ENCODE measurements at places on chromosomes 3 and 15. TPM values are rescaled to one million over a fixed set of nuclear protein-coding genes. Genes with fewer than 3 reads are reported as not detected.

DNA sequence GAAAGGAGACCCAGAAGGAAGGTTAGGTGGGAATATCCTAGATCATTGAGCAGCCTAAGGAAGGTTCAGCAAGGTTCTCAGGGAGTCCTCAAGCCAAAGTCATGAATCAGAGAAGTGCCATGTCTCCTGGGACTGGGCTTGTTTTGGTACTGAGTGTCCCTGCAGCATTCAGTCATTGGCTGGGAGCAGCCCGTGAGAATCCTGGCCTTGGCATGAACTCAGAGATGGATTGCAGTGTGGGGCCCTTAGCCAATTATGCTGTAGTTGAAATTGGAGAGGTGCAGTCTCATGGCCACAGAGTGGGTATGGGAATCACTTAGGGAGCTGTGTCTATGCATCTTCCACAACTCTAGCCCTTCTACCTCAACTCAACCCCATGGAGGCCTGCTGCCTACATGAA lies 17.0 kb upstream of the PPM1L start:
- DNase-seq: peak; percentile 9
- no peak overlapping the region for H3K27ac ChIP-seq
- no peak overlapping the region for H3K4me3 ChIP-seq
- H3K36me3 ChIP-seq: no peaks in the 10 kb centered on the region

- H3K27me3 ChIP-seq: no peaks in the 10 kb centered on the region
- H3K4me3 ChIP-seq: no peak overlapping the region
- H3K4me1 ChIP-seq: no peaks in the 10 kb centered on the region
- no peak overlapping the region for H3K27ac ChIP-seq
- no peaks in the 10 kb centered on the region for H3K36me3 ChIP-seq
Observed at GRCh38 chr3:67648229-67648628, 6.2 kb downstream of the SUCLG2 start.

GRCh38 chr3:46068501-46068900 lies 41.2 kb upstream of the XCR1 start:
- no peak for DNase-seq
- H3K36me3 ChIP-seq: no peaks in the 10 kb centered on the region
- H3K27me3 ChIP-seq: no peaks in the 10 kb centered on the region

- H3K4me3 ChIP-seq: no peak overlapping the region
- H3K27me3 ChIP-seq: no peaks in the 10 kb centered on the region
- H3K4me1 ChIP-seq: no peaks in the 10 kb centered on the region
- no peak overlapping the region for H3K27ac ChIP-seq
- DNase-seq: no peak
Observed at GRCh38 chr3:62710751-62711150, 164.5 kb downstream of the CADPS start.

GRCh38 chr3:152556731-152557254 lies 278.1 kb upstream of the P2RY1 start:
- no peaks in the 10 kb centered on the region for H3K36me3 ChIP-seq
- no peak overlapping the region for H3K4me3 ChIP-seq
- DNase-seq: no peak
- H3K4me1 ChIP-seq: no peaks in the 10 kb centered on the region
- no peak overlapping the region for H3K27ac ChIP-seq

GRCh38 chr15:69435985-69436384 lies 16.6 kb upstream of the RPLP1 start:
- H3K27ac ChIP-seq: no peak overlapping the region
- DNase-seq: no peak

- DNase-seq: peak; percentile 55
- H3K27me3 ChIP-seq: no peaks in the 10 kb centered on the region
- no peaks in the 10 kb centered on the region for H3K36me3 ChIP-seq
- H3K4me1 ChIP-seq: peaks cover 10% of the 10 kb centered on the region
- H3K4me3 ChIP-seq: no peak overlapping the region
- peak overlapping the region; percentile 89 for H3K27ac ChIP-seq
Observed at GRCh38 chr3:177618873-177619733, 421.8 kb upstream of the TBL1XR1 start.

GRCh38 chr3:60215946-60216345 lies 1035.3 kb downstream of the FHIT start:
- no peaks in the 10 kb centered on the region for H3K4me1 ChIP-seq
- no peak for DNase-seq
- H3K36me3 ChIP-seq: no peaks in the 10 kb centered on the region
- no peak overlapping the region for H3K27ac ChIP-seq

Gene LEO1
- 24.2 TPM for total RNA-seq
